ENCODE measurements at places on chromosomes 1 and 21. TPM values are rescaled to one million over a fixed set of nuclear protein-coding genes. Genes with fewer than 3 reads are reported as not detected.

Gene SHISAL2A
- not detected for total RNA-seq

Gene KPRP
- total RNA-seq = 0.04 TPM

Gene GJA9
- 0.08 TPM for total RNA-seq

Gene PPIAL4G
- not detected for total RNA-seq

Gene ACOT11
- total RNA-seq = 7.0 TPM

Gene LDLRAD2
- total RNA-seq = not detected

Gene TBX19
- 0.15 TPM for total RNA-seq

Gene BECN2
- not detected for total RNA-seq

Gene SPATA21
- total RNA-seq = not detected

Gene PER3
- total RNA-seq = 4.4 TPM

Gene UBXN11
- 1.4 TPM for total RNA-seq

Gene CELSR2
- total RNA-seq = 16.9 TPM

Gene KCNT2
- total RNA-seq = not detected

All from hair follicular keratinocyte (primary cell).